Memory B cell (primary cell): ENCODE measurements at places on chromosomes 1 and 21.

DNA sequence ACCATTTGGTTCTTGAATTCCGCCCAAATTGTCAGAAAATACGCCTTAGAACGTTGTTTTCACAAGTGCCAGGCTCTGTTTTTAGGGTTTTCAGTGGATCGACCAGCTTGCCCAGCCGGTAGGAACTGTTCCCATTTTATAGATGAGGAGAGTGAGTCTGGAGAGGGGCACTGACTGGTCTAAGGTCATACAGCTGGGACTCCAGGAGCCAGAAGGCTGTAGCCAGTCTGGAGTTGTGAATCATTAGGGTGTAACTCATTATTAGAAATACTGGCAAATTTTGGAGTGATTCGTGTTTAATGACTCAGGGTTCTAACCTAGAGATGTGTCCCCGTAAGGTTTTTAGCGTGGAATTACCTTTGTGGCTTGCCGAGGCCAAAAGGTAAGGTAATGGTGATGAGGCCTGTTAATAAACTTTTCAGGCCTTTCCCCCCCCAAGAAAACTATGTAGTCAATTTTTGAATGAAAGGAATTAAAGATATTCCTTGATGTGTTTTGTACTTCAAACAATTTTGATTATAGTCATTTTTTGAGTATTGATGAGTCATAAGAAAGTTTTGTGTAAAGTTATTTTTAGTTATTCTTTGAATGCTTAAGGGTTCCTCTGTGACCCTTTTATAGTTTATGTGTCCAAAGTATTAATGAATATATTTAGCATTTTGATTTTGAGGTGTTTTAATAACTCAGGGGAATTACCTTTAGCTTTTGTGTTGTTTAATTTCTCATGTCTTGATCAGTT, 2.1 kb downstream of the DYRK1A start:
- no peak for DNase-seq

- no peak for DNase-seq
Measured at GRCh38 chr1:19647643-19648042, 3.5 kb downstream of the NBL1 start.

DNA sequence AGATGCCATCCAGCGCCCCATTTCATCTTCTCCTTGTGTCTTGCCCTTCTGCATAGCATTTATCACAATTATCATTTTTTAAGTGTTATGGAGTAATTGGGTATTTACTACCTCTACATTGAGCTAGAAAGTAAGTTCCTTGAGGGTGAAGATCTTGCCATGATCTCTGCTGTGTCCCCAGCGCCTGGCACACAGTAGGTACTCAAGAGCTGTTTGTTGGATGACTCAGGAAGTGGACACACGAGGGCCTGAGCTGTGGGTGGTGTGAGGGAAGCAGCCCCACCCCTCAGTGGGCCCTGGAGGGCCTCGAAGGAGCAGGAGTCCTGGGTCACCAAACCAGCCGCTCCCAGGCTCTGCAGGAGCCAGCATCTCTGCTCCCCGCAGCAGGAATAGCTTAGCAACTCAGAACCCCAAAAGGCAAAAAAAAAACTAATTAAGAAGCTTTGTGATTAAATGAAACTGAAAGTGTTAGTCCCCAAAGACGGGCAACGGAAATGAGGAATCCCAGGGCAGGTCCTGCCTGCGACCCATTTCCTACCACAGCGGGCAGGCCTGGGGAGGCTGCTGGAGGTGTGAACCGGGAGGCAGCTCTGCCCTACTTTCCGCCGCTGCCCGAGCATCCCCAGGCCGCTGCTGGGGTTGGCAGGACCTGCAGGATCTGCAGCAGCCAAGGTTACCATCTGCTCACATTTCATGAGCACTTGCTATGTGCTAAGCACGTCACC, 87.7 kb downstream of the LACTBL1 start:
- no peak for DNase-seq

DNA sequence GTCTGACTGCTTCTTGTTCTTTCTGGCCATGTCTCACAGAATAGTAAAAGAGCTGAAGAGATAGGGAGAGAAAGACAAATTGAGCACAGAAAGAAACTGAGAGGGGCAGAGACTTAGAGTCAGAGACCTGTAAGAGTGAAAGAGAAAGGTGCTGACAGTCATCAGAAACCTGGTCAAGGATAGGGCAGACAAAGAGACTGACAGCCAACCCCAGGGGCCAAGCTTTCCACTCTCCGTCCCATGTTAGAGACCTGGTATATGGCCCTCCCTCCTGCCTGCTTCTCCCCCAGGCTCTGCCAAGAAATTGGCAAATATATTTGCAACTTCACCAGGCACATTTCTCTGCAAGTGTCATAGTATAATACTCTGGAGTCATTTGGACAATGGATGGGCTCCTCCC, 64.6 kb downstream of the RHBG start:
- DNase-seq: no peak

- DNase-seq: no peak
Measured at GRCh38 chr1:109631513-109632505, 12.2 kb downstream of the AMPD2 start.

- DNase-seq: no peak
Measured at GRCh38 chr21:45959779-45960390, 21.7 kb upstream of the COL6A1 start.

DNA sequence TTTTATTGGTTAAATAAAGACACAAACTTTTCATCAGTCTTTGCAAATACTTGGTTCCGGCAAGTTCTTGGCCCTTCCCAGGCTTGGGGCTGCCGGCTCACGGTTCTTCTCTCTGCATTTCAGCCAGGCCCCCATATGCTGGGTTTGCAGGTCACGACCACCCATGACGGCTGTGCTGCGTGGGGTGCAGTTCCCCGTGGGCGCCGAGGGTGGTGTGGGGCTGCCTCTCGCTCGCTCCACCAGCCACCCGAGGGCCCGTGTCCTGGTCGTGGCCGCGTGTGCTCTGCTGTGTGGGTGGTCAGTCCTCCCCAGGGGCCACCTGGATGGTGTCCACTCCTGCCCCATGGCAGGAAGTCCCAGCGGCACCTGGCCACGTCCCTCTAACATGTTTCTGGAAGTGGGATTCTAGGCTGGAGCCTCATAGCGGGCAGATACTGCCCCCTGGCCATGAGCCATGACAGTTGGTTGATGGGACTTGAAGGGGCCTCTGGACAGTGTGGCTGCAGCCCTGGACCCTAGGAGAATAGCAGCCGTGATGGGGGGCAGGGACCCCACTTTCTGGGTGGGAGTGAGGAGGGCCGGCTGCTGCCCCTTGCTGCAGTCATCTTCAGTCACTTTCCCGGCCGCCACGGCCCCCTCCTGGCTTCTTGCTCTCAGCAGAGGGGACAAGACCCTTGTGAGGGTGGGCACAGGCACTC, 46.3 kb downstream of the SKI start:
- no peak for DNase-seq

GRCh38 chr1:179012038-179012437, 13.7 kb upstream of the FAM20B start:
- DNase-seq: no peak

DNA sequence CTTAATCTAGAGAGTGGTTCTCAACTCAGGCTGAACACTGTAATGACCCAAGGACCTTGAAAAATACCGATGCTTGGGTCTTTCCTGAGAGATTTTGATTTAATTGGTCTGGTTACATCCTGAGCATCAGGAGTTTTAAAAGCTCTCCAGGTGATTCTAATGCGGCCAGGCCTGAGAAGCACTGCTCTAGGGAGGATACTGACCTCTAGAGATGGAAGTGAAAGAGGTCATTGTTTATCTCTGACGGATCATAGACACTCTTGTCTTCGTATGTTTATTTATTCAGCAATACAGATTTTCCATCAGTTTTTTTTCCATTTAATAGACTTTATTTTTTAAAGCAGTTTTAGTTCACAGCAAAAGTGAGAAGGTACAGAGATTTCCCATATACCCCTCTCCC, 54.5 kb upstream of the IGSF5 start:
- no peak for DNase-seq
